ENCODE measurements at places on chromosomes 2 and 18. TPM values are rescaled to one million over a fixed set of nuclear protein-coding genes. Genes with fewer than 3 reads are reported as not detected.

DNA sequence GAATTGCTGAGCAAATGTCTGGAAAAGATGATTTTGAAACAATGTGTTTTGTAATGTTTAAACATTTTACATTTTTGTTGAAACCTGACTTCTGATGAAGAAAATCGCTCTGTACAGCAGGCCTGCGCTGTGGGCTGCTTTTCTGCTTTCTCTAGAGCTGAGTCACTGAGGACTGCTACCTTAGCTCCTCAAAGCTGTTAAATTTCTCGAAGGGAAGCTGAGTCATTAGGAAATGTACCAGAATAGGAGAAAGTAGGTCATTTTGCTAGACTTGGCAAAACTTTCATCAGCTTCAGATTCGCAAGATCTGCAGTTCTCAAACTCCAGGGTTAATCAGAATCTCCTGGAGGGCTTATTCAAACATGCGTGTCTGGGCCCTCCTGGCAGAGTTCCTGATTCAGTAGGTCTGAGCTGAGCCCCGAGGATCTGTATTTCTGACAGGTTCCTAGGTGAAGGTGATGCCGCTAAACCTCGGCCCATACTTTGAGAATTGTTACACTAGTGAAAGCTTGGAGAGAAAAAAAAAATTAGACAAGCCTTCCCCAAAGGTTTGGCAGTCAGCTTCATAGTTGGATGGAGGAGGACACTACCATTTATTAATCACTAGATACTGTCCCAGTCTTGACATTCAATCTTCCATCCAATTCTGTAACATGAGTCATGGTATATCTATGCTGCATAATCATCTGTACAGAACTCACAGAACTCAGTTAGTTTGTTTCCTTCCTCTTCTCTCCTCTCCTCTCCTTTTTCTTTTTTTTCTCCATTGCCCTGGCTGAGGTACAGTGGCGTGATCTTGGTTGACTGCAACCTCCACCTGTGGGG, 297.6 kb downstream of the PARD3B start:
- peak; percentile 25 for DNase-seq

DNA sequence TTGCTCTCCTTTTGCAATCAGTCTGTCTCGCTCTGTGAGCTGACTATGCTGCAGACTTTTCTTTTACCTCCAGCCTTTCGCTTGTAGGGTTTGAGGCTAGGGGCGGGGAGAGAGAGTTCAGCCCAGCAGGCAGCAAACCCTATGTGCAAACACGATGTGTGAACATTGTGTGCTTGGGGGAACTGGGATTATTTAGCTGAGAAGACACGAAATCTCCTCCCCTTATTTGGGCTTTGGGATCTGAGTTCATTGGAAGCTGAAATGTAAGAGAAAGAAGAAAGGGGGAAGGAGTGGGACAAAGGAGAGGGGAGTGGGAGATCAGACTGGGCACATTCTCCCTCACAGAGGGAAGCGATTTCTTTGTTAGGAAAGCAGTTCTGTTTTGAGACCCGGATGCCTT, 189.6 kb upstream of the TNP1 start:
- no peak for DNase-seq

DNA sequence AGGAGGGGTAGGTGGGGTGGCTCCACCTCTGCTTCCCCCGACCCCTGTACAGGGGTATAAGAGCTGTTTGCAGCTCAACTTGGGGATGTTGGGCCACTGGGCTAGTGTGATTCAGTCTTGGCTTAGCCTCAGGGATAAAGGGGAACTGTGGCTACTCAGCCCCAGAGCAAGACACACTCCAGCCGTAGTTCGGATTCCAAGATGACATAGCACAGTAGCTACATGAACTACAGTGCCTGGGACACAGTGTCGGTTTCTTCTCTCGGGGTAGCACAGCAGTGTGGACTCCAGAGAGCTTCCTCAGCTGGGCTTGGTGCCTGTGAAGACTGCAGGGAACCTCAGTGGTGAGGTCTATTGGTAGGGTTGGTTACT, 21.1 kb downstream of the CARF start:
- DNase-seq: no peak

Gene NDUFB3
- total RNA-seq: 135 TPM

DNA sequence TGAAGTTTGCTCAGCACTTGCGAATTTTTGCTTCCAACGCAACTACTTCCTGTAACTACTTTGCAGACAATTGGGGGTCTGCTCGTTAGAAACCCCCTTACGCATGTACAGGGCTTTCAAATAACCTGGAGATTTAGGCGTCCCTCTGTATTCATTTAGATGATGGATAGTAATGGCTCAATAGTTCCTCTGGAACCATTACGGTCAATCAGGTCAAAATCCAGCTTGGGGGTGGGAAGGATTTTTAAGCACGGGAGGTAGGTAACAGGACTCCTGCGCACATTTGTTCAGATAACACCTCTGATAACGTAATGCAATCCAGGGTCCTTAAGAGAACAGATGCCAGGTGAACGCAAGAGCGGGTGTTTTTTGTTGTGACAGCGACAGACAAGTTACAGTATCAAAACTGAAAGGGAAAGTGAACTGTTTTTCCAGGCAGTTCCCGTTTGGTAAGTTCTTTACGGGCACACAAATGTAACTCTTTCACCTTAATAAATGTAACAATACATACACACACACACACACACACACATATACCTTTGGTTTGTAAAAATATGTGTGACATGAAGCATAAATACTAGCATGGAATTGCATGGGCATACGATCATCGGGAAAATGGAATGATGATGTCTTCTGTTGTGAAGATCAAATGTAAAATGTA, 3.8 kb upstream of the OSR1 start:
- DNase-seq: no peak

GRCh38 chr2:157657101-157657500, 28.4 kb upstream of the ACVR1C start:
- DNase-seq: no peak

DNA sequence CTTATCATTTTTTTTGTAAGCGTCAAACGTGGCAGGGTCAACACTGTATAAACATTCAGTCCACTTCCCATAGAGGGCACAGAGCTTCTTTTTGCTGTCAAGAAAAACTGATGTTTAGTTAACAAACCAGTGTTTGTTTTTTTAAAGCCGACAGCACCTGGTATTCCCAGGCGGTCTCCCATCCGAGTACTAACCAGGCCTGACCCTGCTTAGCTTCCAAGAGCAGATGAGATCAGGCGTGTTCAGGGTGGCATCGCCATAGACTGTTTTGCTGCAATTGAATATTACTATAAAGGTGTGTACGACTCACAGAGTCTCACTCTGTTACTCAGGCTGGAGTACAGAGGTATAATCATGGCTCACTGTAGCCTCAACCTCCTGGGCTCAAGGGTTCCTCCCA, 31.5 kb downstream of the CABYR start:
- DNase-seq: no peak

- DNase-seq: no peak
Measured at GRCh38 chr2:53235836-53236582, 531.6 kb upstream of the CHAC2 start.

DNA sequence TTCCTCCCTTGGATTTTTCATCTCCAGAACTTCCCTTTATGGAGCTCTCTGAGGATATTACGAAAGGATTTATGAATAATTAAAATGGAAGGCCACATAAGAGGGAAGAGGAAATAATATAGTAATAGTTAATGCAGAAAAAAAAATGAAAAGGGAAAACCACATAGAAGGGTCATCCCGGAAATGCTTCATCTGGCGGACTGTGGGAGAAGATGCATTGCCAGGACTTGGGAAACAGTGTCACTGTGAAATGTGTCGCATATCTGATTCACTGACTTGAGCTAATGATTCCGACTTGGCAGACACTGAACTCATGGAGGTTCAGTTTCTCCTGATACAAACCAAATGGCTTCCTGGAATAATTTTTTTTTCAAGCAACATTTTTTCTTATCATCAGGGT, 129.9 kb upstream of the RMP24 start:
- DNase-seq: no peak

Gene LONRF2
- total RNA-seq: 0.10 TPM

DNA sequence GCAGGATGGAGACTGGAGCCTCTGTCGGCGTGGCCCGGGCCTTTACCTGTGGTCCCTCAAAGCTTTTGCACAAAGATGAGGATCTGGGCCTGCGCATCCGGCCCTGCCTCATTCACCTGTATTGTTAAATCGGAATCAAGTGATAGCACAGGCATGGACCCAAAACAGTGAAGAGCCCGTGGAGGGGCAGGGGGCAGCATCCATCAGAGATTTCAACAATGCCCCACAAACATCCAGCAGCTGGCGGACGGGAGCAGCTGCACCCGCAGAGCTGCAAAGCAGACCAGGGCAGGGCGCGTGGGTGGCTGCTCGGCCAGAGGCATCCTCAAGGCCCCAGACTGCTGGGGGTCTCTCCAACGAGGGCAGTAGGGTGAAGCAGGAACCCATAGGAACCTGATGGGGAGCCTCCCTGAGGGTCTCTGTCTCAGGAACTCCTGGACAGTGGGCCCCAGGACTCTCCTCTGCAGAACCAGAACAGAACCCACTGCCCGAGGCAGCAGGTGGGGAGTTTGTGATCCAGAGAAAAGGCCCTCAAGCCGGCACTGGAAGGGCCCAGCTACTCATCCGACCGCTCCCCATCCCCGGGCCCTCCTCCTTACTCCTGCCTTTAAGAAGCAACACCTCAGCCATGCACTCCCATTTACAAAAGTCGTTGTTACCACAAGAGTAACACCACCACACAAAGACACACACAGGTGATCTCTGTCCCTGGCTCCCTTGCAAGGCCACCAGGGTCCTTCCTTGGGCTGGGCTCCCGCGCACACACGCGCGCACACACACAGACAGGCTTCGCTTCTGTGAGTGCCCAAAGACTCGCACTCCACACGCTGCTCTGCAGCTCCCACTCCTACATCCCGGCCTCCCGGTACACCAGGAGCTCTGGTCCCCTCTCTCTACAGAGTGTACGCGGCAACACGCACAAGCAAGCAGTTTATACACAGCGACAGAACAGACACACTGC, 28.8 kb downstream of the HDAC4 start:
- DNase-seq: no peak

GRCh38 chr2:204550751-204551511, 5.7 kb downstream of the PARD3B start:
- no peak for DNase-seq

Gene C2orf66
- 0.33 TPM for total RNA-seq

Gene SKOR2
- total RNA-seq: not detected

Gene GCA
- 17.0 TPM for total RNA-seq

Gene ASPRV1
- total RNA-seq: 0.98 TPM

GRCh38 chr2:8570637-8571036, 111.2 kb upstream of the ID2 start:
- no peak for DNase-seq

Measured in activated CD4-positive, alpha-beta memory T cell treated with anti-CD3 and anti-CD28 coated beads, Interleukin-2, amount 10 ng/mL, durations not matched to agents 7 days and 5 days (primary cell).